ENCODE measurements at places on chromosomes 7 and 10.

GRCh38 chr7:99121496-99122021, 22.3 kb downstream of the SMURF1 start:
- peak; percentile 44 for DNase-seq

- DNase-seq = no peak
These were observed 65.0 kb downstream of the INPP5A start for GRCh38 chr10:132602614-132603013.

- DNase-seq = no peak
These were observed 34.2 kb downstream of the TACR2 start for GRCh38 chr10:69382382-69383117.

DNA sequence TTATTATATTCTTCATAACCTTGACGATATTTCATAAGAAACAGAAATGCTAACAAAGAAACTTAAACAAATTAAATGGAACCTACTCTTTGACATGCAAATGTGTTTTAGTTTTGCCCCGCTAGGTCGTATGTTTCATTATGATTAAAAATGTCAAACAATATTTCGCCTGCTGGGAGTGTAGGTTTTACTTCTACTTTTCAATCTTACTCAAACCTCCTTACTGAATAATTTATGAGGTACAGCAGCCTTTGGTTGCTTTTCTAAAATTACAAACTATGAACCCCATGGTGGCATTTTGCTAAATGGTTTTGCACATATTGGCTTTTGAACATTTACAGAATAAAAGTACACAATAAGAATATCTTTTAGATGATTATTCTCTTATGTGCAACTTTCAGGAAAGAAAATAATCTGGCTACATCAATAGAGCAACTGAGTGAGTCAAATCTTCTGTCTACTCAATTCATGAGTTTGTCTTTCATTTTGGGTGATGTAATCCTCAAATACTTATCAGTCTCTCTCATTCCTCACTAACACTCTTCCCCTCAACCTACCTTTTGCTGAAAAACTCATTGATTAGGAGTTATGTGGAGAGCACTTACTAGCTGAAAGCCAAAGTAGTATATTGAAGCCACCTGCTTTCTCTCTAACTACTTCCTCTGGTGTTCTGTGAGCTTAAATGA, 1226.4 kb downstream of the XPNPEP1 start:
- no peak for DNase-seq

DNA sequence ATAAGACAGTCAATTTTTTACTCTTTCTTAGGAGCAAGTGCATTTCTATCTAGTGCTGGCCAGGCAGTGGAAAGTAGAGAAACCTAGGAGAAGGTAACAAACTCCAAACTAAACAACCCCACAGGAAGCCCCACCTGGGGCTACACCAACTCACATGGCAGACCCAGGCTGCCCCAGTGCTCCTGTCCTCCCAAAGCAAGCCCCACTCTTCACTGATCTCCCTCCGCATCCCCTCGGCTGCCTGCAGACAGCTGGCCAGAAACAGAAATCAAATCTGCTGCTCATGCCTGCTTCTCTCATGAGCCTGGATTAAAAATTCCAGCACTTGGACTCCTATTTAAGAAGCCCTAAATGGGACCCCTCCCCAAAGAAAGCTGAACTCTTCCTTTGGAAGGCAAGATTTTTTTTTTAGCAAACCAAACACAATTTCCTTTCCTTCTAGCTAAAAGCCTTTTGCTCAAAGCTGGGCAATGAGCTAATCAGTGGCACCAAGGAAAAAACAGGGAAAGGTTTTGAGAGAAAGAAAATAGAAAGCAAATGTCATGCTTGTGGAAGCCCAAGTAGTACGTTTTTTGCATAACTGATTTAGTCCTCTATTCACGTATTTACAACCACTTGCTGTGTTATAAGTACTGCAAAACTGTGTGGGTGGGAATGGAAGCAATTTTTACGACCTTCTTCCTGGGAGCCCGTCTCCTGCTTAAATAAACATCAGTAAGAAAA, 10.8 kb downstream of the PDE1C start:
- no peak for DNase-seq

DNA sequence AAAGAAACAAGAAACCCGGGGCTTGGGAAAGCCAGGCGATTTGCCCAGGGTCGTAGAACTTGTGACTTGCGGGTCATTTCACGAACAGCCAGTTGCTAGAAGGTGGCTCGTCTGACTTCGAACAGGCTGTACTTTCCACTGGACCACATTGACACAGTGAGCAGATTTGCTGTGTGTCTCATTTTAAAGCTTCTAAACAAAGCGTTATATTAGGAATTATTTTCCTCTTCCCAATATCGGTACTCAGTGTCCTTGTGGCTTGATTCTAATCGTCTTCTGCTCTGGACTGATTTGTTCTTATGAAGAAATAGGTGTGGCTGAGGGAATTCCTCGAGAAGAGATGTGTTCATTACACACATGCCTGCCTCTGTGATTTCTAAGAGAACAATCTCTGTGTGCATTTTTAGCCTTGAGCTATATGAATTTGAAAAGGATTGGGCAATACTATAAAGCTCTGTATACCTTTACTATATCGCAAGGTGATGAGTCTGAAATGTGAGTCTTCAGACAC, 150.0 kb upstream of the PRR15 start:
- no peak for DNase-seq

GRCh38 chr10:31083765-31084184, 52.1 kb upstream of the ZNF438 start:
- no peak for DNase-seq

- no peak for DNase-seq
These were observed 157.1 kb downstream of the ITGA8 start for GRCh38 chr10:15562578-15562977.

DNA sequence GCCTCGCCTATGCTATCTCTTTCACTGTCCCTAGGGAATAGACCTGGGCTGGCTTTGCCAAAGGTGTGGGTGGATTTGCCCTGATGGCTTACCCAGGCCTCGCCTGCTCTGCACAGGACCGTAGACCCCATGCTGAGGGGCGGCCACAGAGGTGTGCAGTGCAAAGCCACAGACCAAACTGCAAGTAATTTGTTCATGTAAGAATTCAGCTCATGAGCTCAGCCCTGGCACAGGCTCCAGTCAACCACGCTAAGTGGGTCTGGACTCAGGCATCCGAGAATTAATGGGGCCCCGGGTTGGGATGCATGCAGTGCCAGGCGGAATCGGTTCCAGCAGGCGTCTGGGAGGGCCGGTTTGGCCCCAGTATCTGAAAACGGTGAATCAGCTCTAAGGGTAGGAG, 445.2 kb downstream of the DNAJB6 start:
- peak; percentile 41 for DNase-seq

DNA sequence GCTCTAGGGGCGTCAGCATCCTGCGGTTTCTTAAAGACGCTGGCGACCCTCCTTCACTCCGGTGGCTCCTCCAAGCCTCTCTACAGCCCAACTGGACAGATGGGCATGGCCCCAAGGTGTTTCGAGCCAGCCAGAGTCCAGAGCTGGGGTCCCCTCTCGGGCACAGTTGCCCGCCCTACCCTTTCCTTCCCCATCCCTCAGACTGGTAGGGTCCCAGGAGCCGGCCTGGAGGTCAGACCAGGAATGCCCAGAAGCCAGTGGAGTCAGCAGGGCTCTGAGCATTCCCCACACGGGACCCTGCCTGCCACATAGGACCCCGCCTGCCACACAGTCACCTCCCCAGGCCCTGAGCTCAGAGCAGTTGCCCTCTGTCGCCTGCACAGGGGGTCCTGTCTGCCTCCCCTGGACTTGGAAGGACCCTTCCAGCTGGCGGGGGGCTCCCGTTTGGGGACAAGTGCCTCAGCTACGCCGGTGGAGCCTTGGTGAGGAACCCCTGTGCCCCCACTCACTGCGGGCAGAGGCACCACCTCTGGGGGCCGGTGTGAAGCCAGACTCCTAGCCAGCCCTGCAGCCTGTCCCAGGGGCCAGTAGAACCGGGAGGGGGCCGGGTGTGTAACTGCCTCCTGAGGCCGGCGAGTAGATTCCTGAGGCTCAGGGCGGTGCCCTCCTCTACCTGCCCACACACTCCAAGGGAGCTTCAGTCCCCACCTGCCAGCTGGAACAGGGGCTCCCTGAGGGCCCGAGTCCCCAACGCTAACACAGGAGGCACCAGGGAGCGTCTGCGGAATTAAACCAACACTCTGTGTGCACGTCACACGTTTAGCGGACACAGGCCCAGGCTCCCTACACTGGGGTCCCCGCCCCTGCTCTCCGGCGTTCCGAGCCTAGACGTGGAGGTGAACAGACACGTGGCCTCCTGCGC, 19.4 kb upstream of the PDGFA start:
- DNase-seq = no peak
